Effector CD4-positive, alpha-beta T cell (primary cell): ENCODE measurements at places on chromosomes 5 and 9.

- DNase-seq, result no peak
These were observed 662.1 kb upstream of the FTMT start for GRCh38 chr5:121189342-121190305.

- no peak for DNase-seq
These were observed 71.8 kb upstream of the TAF11L2 start for GRCh38 chr5:17426104-17426749.

GRCh38 chr5:36158144-36158543, 6.2 kb downstream of the SKP2 start:
- no peak for DNase-seq

DNA sequence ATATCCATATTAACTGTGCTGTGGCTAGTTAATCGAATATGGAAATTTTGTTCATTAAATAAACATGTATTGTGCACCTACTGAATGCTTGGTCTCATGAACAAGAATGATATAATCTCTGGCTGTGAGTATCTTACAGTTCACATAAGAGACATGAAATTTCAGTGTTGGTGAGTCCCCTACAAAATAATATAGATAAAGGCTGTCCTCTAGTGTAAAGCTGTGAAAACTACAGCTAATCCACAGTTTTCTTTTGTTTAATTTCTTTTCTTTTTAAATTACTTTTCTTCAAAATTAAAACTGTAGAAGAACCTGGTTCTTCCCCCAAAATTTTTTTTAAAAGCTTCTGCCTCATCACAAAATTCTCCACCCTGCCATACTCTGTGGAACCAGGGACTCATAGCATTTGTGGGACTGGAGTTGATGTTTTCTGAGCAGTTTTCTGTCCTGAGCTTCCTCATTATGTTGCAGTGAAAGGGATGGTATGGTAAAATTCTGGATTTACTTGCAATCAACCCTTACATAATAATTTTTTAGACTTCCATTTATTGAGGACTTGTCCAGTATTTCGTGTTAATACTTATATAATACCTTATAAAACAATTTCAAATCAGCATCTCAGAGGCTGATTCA, 135.0 kb downstream of the STK32A start:
- no peak for DNase-seq

GRCh38 chr5:14226554-14226953, 83.4 kb downstream of the TRIO start:
- no peak for DNase-seq

DNA sequence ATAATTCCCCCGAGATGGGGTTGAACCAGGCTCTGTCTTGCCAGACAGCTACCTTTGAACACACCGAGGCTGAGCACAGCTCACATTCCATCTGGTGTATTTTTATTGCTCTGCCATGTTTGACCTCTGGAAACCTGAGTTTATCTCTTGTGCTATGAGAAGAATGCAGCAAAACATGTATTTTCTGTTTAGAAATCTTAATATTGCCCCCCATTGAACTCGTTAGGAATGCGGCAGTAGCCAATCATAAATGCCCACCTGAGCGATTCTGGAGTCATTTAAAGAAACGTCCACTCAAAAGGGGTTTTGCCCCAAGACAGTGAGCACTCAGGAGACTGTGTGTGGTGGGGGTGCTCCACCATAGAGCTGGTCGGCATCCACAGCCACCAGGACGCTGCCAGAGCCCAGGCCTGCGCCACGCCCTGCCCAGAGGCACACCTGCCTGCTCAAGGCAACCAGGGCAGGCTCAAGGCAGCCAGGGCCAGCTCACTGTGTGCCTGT, 26.9 kb downstream of the FGD3 start:
- DNase-seq, result no peak

DNA sequence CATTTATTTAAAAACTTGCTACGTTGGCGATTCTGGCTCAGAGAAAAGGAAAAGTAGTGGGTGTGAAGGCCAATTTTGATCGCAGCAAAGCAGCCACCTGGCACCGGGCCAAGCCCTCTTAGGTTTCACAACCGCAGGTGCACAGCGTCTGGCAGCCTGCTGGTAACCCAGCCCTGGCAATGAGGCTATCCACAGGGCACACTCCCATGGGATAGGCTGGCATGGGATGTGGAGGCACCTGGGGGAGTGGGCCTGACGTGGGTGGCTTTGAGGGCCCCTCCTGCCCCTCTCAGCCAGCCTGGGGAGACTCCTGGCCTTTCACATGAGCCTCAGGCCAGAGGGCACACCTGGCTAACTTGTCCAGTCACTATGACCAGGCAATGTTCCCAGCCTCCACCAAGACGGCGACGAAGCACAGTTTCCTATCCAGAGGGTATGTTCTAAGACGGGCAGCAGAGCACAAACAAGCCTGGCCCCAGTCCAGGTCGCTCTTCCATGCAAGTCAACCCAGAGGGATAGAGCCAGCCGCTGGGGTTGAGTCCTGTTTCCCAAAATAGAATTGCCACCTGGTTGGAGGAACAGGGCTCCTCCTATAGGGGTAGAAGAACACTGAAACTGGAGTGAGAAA, 19.0 kb downstream of the CMBL start:
- DNase-seq, result no peak

DNA sequence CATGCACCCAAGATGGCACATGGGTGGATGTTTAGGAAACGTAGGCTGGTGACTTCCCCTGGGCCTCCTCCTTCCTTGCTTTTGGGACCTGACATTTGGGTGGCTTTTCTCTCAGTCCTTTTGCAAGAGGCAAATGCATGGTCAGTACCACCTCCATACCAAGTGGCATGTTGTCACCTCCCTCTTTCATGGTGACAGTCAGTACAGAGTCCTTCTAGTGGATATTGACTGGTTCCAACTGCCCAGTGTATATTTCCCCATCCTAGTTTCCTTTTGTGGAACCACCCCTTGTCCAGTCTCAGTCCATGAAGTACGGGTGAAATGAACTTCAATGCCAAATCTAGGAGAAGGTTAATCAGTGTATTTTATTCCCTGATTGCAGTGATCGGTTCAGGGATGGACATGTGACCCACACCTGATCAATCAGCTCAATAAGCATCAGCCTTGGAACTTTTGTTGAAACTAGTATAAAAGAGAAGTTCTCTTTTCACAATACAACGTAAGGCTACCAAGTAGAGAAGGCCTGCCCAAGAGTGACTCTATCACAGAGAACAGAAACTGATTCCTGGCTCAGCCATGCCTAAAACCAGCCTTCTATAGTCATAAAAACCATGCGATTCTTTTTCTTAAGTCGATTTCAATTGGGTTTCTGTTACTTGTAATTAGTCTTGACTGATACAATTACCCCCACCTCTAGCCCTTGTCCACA, 143.4 kb upstream of the KLF9 start:
- DNase-seq, result no peak

- DNase-seq, result no peak
These were observed 19.2 kb downstream of the PRRC1 start for GRCh38 chr5:127536687-127537086.

DNA sequence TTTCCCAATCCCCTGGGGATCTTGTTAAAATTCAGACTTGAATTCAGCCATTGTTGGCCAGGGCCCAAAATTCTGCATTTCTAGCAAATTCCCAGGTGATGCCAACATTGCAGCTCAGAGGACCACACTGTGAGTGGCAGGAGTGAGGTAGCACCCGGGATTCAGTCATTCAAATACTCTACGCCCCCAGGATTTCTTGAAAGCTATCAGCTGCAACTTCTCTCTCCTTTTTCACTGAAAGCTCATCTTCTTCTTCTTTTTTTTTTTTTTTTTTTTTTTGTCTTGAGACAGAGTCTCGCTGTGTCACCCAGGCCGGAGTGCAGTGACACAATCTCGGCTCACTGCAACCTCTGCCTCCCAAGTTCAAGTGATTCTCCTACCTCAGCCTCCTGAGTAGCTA, 19.3 kb upstream of the ANKH start:
- no peak for DNase-seq

DNA sequence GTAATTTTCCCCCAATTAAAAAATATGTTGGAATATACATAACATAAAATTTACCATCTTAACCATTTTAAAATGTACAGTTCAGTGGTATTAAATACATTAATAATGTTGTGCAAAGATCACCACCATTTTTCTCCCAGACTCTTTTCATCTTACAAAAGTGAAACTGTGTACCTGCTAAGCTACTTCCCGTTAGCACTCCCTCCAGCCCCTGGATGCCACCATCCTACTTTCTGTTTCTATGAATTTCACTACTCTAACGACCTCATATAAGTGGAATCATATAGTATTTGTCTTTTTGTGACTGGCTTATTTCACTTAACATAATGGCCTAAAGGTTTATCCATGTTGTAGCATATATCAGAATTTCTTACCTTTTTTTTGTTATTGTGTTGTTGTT, 112.9 kb downstream of the HSPA4 start:
- DNase-seq, result no peak
